ENCODE measurements at places on chromosomes 2 and 18. TPM values are rescaled to one million over a fixed set of nuclear protein-coding genes. Genes with fewer than 3 reads are reported as not detected.

Gene CMPK2
- total RNA-seq: 6.0 TPM

Gene VIL1
- under 0.01 TPM for total RNA-seq

Gene DPYSL5
- total RNA-seq: not detected

Gene MREG
- total RNA-seq: 7.5 TPM

Gene PAX8
- 19.8 TPM for total RNA-seq

Gene FBXO41
- 1.5 TPM for total RNA-seq

Gene MATN3
- 2.3 TPM for total RNA-seq

All from hair follicle dermal papilla cell (primary cell).